Stimulated activated CD8-positive, alpha-beta memory T cell treated with anti-CD3 and anti-CD28 coated beads, Interleukin-7, amount 100 ng/mL, for 48 hours (primary cell): ENCODE measurements at places on chromosomes 4 and X.

DNA sequence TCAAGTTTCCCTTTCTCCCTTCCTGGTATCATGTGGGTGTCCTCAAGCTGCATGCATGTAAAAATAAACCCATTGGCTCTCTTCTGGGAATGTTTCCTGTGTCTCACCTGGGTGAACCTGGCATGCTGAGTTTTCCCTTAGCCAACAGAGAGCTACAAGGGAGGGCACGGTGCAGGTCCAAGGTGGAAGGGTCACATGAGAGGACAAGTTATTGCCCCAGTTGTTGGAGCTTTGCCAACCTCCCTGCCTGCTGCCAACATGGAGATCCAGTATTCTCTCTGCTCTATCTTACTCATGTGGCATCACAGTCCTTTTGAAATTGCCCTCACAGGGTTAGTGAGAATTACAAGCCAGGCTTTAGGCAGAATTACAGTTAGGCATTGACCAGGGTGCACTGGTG is 196.1 kb upstream of the GYPA start:
- DNase-seq: no peak

GRCh38 chr4:2330091-2331042 is 68.5 kb upstream of the MXD4 start:
- DNase-seq: no peak

- DNase-seq: no peak
These were observed 301.2 kb downstream of the PACRGL start for GRCh38 chr4:21001490-21001889.

GRCh38 chrX:107602694-107603239 is 25.5 kb upstream of the PRPS1 start:
- DNase-seq: no peak

DNA sequence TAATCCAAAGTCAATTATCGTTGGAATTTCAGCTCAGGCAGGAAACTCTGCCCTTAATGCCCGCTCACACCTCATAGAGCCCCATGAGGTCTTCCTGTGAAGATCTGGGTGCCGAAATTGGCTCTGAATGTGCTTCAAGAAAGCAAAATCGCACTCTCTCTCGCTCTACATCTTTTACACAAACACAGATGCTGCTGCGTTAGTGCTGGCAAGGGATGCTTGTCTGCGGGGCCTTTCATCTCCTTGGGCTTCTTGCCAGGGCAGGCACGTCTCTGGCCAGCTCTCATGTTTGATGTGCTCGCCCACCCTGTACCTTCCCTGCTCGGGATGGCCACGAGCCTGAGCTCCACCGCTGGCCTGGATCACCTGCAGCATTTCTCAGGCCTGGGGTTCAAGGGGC is 66.5 kb downstream of the CLCN4 start:
- DNase-seq: no peak

GRCh38 chrX:2548711-2549423 is 48.1 kb upstream of the DHRSX start:
- DNase-seq: no peak

- no peak for DNase-seq
These were observed 57.1 kb downstream of the ELF4 start for GRCh38 chrX:130053236-130053635.

- DNase-seq: no peak
These were observed 11.3 kb downstream of the EXOC1 start for GRCh38 chr4:55864577-55865223.

DNA sequence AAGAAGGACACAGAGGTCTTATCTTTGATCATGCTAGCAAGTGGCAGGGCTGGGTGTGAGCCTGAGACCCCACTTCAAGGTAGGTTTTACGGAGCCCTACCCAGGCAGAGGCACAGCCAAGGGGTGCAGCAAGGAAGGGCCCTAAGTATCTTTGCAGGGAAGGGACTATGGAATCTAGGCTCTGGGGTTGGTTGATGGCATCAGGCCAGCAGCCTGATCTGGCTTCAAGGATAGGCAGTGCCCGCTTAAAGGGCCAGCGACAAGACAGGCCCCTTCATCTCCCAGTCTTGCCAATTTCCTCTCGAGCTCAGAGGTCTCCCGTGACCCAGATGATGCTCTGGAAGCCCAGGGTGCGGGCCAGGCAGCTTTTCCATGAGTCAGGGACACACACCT is 5.8 kb downstream of the ABLIM2 start:
- no peak for DNase-seq
